ENCODE measurements at places on chromosomes 3 and 15.

DNA sequence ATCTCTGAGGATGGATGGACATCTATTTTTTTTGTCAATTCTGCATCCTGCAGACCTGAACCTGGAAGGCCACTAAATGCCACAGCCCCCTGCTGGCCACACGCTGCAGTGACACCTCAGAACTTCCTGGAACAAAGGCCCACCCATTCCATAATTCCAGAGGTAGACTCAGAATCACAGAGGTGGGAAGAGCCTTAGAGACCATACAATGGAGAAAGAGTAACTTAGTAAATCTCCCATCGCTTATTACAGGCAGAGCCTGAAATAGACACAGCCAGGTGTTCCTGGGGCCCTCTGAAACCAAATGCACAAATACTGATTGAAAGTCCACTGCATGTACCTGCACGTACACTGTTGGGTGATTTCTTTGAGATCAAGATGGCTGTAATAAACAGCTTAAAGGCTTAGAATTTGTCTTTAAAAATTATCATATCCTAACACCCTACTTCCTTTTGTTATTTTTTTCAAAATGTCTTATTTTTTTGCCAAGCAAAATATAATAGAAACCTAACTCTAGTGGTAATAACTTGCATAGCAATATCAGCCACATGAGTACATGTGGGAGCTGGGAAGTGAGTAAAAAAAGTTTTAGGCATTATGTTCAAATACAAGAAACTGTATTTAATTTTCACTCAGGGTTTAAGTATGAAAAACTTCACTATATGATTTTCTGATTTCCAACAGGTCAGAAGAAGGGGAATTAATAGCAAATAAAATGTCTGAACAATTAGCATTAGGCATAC, 62.7 kb downstream of the EOMES start:
- DNase-seq, result no peak

DNA sequence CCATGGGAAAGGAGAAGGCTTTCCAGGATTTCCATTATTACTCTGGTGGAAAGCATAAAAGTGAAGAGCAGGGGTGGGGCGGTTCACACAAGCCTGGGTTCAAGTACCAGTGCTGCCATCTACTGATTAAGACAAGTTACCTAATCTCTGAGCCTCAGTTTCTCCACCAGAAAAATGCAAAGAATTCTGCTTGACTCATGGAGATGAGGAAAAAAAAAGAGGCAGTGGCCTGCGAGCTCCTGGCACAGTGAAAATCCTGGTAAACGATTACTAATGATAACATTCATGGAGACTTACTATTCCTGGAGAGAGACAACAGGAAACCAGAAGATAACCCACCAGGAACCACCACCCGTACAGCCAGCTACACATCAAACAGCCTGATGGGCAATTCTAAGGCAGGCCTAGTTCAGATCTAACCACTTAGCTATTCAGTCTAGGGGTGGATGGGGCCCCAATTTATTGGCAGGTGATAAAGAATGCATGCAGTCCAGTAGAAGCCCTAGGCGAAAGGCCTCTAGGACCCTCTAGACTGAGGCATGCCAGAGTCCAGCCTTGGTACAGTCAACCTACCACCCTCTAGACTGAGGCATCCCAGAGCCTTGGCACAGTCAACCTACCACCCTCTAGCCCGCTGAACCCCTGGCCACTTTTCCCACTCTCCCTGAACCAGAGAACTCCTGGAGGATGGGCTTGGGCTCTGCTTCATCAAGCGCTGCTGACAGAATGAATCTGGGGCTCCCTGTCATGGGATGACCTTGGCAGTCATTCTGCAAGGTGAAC, 2.5 kb downstream of the AMOTL2 start:
- no peak for DNase-seq

DNA sequence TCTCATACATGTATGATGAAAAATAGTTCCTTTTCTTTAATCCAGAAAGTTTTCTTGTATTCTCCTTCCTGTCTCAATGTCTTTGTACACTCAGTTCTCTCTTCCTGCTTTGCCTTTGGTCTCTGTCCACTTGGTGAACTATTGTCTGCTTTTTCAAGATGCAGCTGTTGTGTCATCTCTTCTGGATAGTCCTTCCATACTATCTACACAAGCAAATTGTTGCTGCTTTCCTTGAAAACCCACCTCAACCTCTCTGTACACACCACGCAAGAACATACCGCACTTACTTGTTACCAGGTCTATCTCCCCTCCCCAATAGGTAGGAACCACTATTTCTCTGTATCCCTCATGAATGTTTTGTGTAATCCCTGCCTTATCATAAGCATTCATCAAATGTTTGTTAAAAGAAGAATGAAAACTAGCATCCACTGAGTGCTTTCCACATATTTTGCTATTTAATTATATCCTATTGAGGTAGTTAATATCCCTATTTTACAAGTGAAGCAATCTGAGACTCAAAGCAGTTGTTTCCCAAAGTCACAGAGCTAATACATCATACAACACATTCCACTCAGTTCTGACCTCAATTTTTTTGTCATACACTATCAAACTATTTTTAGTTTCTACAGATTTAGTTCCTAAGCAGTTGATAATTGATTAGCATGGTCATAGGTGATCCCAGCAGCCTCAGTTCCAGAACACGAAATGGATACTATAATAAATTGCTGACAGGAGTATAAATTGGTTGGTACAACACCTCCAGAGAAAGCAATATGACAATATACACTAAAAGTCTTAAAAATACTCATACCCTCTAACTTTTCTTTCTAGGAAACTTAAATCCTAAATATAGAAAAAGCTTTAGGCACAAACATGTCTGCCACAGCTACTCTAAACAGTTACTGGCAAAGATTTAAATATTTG, 19.6 kb downstream of the HACL1 start:
- DNase-seq, result no peak

DNA sequence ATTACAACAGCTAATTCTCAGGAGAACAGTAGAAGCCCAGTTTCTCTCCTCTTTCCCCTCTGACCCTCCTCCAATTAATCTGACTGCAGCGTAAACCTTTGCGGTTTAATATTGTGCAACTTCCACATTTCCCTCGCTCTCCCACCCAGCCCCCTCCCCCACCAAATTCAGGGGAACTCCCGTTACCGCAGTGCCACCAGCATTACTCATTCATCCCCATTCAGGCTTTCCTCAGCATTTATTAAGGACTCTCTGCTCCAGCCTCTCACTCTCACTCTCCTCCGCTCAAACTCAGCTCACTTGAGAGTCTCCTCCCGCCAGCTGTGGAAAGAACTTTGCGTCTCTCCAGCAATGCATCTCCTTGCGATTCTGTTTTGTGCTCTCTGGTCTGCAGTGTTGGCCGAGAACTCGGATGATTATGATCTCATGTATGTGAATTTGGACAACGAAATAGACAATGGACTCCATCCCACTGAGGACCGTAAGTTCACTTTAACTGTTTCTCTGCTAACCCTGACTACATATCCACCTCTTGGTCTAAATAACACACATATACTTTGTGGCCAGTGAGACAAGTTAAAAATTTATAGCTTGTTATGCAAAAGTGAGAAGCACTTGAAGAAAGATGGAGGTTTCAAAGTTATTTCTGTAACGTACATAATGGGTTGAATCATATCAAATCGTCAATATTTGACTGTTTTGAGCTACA, at the start of gene PTX3:
Gene PTX3 (plus strand): TSS at position 268 of the 709 bp plus-strand sequence. CDS start 84 bp downstream, at position 352.
- DNase-seq, result no peak

GRCh38 chr15:91308199-91308598, 208.1 kb downstream of the SV2B start:
- no peak for DNase-seq

DNA sequence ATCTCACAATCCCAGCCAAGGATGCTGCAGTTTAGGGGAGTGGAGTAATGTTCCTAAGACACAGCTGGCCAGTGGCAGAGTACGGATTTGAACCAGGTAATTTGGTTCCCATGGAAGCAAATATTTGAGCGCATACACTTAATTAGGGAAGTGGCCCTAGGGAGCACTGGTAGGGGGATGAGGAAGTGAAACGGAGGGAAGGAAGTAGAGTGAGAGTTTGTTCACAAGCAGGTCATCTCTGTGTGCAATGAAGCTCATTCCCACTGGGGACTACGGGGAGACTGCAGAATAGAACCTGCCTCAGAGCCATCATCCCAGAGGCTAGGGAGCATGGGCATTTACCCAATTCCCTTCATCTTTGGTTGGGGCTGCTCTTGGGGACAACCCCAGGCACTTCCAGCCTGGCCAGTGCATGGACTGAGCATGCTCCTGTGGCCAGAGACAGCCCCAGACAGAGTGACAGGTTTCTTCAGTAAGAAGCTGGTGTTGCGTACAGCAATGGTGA, 317.2 kb upstream of the PROK2 start:
- no peak for DNase-seq

DNA sequence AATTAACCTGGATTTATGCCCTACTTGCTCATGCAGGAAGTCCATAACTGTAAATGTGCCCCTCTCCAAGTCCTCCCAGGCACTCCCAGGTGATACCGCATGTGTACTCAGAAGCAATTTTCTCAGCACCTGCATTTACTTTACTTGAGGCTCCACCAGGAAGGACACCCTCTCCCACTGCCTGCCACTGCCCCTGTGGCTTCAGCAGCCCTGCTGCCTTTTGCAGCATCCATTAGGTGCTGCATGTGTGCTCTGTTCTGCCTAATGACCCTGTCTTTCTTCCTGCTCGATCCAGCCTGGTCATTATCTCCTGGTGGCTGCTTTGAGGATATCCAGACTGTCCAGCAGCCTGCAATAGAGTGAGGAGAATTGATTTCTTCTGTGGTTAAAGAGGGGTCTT, 107.6 kb upstream of the SEMA6D start:
- no peak for DNase-seq

DNA sequence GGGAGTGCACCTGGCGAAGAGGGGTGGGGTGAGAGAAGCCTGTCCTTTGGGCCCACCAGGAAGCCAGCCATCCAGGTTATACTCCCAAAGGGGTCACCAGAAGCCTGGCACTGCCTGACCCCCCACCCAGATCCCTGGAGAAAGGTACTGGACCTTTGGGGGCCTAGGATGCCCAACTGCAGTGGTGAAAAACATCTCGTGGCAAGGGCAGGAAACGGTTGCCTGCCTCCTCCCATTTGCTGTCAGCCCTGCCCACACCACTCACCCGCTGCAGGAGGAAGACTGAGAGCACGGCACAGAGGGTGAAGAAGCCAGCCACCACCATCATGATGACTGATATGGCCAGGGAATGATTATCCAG, 2.2 kb upstream of the ULK3 start:
- no peak for DNase-seq

DNA sequence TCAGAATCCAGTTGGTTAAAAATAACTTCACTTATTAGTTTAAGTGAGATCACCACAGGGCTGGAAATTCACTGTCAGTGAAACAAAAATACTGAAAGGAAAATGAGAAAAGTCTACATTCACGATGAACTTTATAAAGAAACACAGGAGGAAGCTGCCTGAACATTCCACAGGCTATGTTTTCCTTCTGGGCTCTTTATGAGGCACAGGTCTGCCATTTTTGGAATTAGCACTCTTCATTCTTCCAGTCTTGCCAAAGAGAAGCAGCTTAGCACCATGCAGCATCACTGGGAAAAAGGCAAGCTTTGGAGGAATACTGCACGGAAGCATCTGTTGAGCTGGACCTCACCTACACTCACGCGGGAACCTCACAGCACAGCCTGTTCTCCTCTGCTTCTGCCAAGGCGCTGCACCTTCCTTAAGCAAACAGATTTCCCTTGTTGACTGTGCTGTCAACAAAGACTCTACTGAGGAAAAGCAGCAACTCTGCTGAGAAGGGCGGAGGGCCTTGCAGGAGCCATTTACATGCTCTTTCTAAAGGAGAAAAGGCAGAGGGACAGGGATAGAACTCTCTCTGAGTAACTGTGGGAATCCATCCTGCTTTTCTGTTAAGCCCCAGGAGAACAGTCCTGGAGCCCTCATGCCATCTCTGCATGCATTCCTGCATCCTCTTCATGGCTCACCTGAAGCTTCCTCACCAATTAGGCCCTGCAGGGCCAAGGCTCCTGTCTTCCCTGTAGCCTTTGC, 15.7 kb downstream of the SUSD5 start:
- DNase-seq, result no peak

DNA sequence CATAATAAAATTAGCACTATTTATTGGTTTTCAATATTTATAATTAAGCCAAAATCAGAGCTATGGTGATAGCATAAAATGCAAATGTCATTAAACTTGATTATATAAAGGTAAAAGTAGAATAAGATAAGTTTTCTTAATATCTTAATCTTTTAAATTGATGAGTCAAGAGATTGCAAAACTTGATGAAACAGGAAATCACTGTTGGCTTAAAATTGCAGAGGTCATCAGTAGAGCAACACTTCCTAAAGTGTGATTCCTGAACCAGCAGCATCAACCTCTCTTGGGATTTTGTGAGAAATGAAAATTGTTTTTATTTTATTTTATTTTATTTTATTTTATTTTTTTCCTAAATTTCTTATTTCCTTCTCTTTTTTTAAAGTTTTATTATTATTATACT, 226.4 kb upstream of the CTDSPL start:
- no peak for DNase-seq

DNA sequence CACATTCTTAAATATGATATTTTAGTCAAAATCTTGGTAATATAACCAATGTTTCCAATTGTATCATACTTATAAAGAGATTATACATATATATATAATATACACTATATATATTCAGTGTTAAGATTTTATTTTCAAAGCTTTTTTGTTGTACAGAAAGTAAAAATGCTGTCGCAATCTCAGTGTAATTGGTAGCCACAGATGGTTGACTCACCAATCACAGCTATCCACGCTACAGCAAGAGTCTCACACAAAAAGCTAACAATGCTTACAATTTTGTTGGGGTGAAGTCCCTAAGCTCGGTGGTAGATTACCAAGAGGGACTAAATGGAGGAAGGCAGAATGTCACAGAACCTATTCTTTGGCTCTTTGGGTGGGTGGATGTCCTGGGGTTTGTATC, 16.9 kb upstream of the CFAP161 start:
- no peak for DNase-seq

DNA sequence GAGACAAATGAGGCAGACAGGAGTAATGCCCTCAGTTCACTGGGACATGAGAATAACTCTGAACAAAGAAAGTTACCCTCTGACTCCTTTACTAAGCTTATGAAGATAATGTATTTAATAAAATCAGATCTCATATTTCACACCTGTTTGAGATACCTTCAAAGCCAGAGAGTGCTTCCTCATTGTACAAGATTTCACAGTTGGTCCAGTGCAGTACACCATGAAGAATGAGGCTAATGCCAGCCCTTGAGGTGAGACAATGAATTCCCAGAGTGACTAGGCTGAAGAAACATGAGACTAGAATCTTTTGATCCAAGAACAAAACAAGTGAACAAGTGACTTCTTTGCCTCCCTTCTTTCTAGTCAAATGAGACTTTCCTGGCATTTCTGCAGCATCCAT, 1133.8 kb downstream of the TUSC7 start:
- DNase-seq, result no peak

Data from cortex of kidney (tissue), 1 donor.